ENCODE measurements at places on chromosomes 3 and 15.

DNA sequence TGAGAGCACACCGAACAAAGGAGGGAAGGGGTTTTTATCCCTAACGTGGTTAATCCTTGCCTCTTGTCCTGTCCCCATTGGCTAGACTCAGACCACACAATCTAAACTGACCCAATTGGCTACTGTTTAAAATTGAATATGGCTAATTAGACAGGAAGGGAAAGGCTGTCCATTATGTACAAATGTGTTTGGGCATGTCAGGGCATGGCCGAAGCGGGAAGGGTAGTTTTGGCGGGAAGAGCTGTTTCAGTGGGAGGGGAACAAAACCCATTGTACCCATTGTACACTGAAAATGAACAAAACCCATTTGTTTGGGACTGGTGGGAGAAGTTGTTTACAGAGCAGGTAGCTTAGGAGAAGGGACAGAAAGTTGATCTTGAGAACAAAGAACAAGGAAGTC, 330.9 kb upstream of the POU1F1 start:
- DNase-seq: no peak

GRCh38 chr3:159356606-159357005, 554.8 kb downstream of the MFSD1 start:
- DNase-seq: no peak

GRCh38 chr3:111851511-111851954, 7.5 kb upstream of the PHLDB2 start:
- DNase-seq: no peak

- no peak for DNase-seq
These were observed 36.8 kb upstream of the NIT2 start for GRCh38 chr3:100297784-100298183.

DNA sequence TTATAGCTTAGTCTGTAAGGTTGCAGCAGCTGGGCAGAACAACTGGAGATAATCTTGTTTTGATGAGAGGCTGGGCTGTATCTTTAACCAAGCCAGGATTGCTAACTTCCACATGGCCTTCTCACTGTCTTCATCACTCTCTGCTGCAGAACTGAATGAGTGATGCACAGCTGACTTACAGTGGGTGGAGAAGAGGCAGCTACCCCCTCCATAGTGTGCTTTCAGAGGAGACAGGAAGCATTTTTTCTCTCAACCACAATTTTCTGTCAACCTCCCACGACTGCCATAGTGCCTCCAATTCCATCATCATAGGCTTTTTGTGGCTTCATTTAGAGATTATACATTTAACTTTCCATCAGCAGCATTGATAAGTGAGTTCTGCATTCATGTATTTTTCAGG, 168.2 kb downstream of the CLSTN2 start:
- DNase-seq: no peak

- DNase-seq: no peak
These were observed 102.7 kb downstream of the ATP1B3 start for GRCh38 chr3:141979050-141979671.

- DNase-seq: no peak
These were observed 513.9 kb upstream of the NR2F2 start for GRCh38 chr15:95816591-95816990.

DNA sequence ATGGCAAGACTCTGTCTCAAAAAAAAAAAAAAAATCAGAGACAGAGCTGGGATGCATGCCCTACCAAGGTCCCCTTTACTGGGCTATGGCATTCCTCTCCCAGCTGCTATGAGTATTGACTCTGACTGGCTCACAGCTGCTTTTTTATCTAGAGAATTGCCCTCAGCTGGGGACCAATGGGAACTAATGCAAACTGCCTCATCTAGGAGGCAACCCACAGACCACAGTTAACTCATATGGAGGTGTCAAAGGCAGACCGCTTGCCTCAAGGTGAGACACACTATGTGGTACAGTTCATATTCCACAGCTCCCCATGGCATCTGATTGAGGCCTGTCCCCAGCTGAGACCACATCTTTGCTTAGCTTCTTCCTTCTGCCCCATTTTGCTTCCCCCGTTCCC, 183.5 kb upstream of the EOMES start:
- DNase-seq: no peak

DNA sequence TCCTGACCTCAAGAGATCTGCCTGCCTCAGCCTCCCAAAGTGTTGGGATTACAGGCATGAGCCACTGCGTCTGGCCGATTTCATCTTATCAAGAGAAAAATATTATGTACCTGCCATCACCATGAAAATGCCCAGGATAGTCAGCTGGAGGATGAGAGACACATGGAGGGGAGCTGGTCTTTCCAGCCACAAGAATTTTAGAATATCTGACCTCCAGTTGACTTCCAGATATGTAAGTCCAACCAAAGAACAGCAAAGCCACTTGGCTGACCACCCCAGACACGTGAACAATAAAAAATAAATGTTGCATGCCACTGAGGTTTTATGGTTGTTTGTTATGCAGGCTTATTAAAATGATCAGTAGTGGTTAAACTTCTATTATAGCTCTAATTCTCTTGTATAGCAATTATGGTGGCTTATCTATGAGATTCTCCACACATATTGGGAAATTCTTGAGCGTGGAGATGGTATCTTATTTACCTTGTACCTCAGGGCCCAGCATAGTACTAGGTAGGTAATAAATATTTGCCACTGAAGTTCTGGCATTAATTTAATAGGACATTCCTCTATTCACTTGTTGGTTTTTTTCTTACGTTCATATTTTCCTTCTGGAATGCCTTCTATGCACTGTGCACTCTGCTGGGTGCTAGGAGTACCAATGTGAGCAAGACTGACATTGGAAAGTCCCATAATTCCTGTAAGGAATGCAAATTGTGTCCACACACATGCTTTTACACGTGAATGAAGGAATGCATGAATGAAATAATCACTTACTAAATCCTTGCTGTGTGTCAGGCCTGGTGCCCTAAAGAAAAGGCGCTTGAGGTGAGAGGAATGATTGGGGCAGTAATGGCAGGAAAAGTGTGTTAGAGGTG, 77.6 kb downstream of the EDEM1 start:
- DNase-seq: no peak
